ENCODE measurements at places on chromosomes 7 and 10. TPM values are rescaled to one million over a fixed set of nuclear protein-coding genes. Genes with fewer than 3 reads are reported as not detected.

The C10orf67 gene
- total RNA-seq, result 0.25 TPM

The PHKG1 gene
- total RNA-seq, result 0.32 TPM

The UCMA gene
- total RNA-seq, result not detected

The TCAF2 gene
- 5.9 TPM for total RNA-seq

The ARL4A gene
- total RNA-seq, result 22.6 TPM

DNA sequence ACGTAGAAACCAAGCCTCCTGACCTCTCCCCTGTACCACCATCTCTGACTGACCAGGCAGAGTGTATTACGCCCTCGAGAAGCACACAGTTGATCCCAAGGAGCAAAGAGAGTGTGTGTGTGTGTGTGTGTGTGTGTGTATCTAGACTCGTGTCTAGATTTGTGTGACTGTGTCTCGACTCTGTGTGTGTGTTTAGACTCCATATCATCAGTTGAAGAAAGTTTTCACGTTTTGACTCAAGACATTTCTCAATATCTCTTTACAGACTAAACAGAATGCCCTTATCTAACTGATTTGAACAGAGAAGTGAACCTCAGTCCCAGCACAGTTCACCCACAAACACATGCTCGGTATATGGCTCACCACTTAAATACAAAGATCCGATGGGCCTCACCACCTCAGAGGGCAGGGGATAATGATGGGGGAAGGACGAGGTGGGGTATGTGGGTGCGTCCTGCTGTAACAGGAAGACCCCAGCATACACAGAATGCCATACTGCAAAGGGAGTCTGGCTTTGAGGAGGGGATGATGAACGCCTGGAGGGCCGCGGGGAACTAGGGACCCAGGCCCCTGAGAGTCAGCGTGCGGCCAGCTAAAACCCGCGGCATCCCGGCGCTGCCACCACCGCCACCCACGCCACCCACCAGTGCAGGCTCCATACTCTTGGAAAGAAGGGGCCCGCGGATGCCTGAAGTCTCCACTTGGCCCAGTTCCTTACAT, 780 bp downstream of the ALDH18A1 start:
- DNase-seq, result peak; percentile 50

GRCh38 chr10:94235461-94235860, 127.3 kb downstream of the NOC3L start:
- DNase-seq, result no peak

DNA sequence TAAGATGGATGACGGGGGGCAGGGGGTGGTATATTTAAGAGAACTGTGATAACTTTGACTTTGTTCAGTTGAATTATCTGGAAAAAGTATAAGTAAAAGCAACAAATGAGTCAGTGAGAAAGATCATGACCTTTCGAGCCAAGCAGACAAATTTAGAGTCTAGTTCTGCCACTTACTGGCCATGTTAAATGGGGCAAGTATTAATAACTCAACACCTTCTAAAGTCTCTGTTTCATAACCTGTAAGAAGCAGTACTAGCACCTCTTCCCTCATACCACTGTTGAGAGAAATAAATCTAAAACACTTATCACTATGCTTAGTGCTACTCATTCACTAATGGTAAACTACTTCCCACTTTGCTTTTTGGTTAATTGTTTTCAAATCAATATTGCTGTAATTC, 604.4 kb upstream of the LRRN3 start:
- no peak for DNase-seq

DNA sequence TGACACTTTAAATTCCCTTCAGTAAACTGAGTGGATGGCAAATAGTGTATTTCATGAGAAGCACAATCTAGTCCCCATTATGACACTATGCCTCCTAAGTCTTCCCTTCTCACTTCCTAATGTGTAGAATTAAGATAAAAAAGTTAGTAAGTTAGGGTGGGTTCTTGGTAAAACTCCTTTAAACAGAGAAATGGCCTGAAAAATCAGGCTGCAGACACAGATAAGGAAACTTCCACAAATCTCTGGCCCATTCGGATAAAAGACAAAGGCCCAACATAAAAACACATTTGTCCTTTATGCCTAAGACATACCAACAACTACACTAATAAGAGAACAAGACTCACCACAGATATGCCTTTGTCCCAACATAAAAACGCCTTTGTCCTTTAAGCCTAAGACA, 21.5 kb downstream of the AKR1C8 start:
- DNase-seq, result no peak

- no peak for DNase-seq
These were observed 20.5 kb upstream of the SERPINE1 start for GRCh38 chr7:101106386-101106785.

GRCh38 chr10:91034494-91035159, 113.7 kb upstream of the ANKRD1 start:
- DNase-seq, result peak; percentile 44

Measured in GM23248 (cell line).